ENCODE measurements at places on chromosomes 1 and 21.

GRCh38 chr1:22547186-22547817 is 16.0 kb upstream of the EPHA8 start:
- DNase-seq, result no peak

DNA sequence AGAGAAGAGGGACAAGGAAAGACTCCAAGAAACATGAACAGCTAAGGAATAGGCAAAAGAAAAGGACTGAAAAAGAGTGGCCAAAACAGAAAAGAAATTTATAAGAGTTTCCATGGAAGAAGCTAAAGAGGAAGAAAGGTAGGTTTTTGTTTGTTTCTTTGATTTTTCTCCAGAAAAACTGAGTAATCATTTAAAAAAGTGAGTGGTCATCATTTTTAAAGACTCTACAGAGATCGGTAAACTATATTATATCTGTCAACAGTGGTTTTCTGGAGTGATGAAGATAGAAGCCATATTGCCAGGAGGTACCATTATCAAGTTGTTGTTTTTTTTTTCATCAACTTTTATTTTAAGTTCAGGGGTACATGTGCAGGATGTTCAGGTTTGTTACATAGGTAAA is 202.4 kb downstream of the DNAH14 start:
- DNase-seq, result no peak

- no peak for DNase-seq
Observed at GRCh38 chr1:113292603-113293255, 97.6 kb upstream of the MAGI3 start.

- DNase-seq, result no peak
Observed at GRCh38 chr21:36923270-36923669, 43.2 kb downstream of the HLCS start.
